ENCODE measurements at places on chromosomes 1 and 21.

DNA sequence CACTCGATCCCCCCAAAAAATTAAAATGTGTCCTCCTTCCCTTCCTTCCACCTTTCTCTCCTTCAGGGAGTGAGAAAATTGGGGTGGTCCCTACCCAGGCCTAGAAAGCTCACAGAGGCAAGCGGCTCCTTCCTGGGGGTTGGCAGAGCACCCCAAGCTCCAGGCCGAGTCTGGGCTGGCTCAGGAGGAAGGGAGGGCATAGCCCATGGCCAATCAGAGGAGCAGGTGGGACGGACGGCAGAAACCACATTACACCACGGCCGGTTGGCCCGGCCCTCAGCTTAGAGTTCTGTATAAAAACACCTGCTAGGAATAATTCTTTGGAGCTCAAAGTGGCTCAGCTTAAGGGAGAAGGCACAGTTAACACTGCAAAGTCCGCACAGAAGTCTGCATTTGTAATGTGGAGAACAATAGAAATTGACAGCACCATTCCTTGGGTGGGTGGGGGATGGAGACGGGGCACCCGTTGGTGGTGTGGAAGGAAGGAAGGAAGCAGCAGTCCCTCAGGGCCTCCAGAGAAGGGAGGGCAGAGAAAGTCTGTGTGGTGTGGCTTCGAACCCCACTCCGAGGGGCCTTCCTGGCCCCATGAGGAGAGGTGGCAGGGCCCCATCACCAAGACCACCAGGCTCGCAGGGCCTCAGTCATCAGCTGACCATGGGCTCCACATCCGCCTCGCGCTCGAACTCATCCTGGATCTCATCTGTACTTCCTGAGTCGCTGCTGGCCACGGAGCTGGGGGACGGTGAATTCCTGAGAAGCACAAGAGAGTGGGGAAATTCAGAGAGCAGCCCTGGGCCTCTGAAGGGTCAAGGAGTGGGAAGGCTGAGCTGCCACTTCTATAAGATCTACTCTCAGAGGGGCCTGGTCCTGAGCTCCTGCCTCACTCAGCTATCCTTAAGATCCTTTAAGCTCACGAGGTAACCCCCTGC lies 5.8 kb upstream of the ALDH4A1 start:
- DNase-seq: no peak

DNA sequence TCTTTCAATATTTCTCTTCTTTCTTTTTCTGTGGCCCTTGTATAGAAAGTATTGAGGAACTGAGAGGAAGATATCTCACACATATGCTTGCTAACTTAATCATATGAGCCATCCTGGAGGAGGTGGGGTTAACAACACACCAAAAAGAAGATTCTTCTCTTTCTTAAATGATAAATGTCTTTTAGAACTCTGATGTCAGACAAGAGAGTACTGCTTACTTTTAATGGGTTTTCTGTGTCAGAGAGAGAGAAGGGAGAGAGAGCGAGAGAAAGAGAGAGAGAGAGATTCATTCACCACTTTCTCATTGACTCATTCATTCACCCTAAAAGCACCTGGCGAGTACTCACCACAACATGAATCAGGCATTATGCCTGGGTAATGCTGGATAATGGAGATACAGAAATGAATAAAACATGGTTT lies 250.3 kb upstream of the SGIP1 start:
- peak; percentile 47 for DNase-seq

- no peak for DNase-seq
These were observed 26.7 kb downstream of the CFH start for GRCh38 chr1:196678510-196678884.

DNA sequence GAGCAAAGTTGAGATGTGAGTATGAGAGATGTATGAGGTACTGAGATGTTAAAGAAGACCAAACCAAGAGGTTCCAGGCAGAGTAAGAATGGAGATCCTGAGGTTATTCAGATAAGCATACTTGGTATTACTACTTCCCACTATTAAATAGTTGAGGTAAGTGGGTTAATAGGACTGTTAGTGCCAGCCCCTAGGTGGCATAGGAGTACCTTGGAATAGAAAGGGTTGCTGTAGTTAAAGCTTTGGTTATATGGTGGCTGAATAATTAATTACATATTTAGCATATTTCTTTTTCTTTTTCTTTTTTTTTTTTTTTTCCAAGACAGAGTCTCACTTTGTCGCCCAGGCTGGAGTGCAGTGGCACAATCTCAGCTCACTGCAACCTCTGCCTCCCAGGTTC lies 397.9 kb upstream of the TMPRSS15 start:
- DNase-seq: no peak

- no peak for DNase-seq
These were observed 49.1 kb downstream of the DDX20 start for GRCh38 chr1:111804776-111805175.

- peak; percentile 41 for DNase-seq
These were observed 19.7 kb upstream of the DIPK1A start for GRCh38 chr1:92980732-92981647.

- no peak for DNase-seq
These were observed 18.8 kb downstream of the DPYD start for GRCh38 chr1:97902067-97902466.

DNA sequence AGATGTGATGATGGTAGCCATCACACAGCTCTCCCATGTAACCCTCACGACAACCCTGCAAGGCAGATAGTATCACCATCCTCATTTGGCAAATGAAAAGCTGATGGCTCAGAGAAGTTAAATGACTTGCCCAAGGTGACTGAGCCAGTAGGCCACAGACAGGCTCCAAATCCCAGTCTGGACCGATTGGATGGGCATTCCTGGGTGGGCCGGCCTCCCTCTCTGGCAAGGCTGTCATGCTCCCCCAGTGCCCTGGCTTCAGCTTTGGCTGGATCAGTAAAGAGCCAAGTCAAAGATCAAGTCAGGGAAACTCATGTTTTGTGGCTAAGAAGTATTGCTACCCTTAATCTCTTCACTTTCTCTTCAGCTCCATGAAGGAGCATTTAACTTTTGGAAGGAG lies 41.2 kb downstream of the CDCP2 start:
- no peak for DNase-seq

- DNase-seq: no peak
These were observed 20.5 kb downstream of the FUBP1 start for GRCh38 chr1:77958391-77958790.

DNA sequence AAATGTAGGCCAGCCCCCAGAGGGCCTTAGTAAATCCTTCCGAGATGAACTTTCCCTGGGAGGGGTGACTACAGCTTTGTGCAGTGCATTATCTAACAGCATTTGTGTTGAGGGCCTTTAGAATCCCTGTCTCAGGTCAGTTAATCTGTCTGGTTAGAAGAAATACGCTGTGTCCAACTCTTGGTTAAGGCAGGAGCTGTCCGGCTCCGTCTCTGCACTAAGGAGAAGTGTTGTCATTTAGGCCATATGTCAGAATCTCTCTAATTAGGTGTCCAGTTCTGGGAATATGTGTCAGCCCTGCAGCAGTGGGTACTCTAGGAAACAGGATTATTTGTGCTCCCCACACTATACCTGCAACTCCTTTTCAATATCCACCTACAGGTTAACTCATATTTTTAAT lies 67.1 kb upstream of the DESI2 start:
- DNase-seq: no peak

All from activated T-cell treated with anti-CD3 and anti-CD28 coated beads, Interleukin-2, amount 50 U/mL, for 72 hours (primary cell).